Stimulated activated memory B cell treated with anti-CD40 and anti-IgM and Interleukin-4, amounts not matched to agents 10 μg/mL and 1 μg/mL and 100 μg/mL, for 72 hours (primary cell): ENCODE measurements at places on chromosomes 3 and 15.

DNA sequence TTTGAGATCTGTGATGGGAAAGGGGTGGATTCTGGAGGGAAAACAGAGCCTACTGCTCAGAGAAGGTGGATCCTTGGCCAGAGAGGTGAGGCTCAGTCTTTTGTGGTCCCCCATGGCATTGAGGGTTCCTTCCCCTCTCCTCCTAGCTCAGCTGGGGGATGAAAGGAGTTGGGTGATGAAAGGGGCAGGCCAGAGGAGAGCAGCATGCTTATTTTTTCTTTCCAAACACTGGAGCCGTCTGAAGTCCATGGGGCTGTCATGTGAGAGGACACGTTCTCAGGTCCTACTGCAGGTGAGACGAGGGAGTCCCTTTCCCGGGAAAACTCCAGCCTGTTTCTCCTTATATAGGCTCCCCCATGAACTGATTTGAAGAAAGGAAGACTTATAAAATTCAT lies 71.4 kb downstream of the SCN5A start:
- ATAC-seq, result no peak

DNA sequence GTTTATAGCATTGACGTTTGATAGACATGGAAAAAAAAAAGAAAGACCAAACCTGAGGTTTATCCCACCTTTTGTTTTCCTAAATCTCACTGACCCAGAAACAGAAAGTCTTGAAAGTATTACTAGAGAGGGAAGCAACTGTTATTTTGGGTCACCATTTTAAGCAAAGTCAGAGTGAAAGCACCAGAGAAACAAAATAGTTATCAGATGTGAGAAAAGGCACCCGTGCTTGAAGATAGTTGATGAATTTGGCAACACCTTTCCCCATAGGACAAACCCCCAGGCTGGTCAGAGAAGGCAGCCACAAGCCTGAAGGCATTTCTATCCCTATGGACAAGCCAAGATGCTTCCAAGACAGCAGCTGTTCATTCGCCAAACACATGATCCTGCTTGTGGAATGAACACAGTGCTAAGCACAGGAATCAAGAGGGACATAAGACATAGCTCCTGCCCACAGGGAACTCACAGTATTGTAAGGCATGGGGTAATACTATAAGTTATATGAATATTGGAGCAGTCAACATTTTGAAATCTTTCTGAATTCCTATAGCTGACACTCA lies 170.9 kb downstream of the ERC2 start:
- no peak for ATAC-seq

GRCh38 chr3:44292276-44292675 lies 46.3 kb upstream of the TCAIM start:
- ATAC-seq, result no peak

DNA sequence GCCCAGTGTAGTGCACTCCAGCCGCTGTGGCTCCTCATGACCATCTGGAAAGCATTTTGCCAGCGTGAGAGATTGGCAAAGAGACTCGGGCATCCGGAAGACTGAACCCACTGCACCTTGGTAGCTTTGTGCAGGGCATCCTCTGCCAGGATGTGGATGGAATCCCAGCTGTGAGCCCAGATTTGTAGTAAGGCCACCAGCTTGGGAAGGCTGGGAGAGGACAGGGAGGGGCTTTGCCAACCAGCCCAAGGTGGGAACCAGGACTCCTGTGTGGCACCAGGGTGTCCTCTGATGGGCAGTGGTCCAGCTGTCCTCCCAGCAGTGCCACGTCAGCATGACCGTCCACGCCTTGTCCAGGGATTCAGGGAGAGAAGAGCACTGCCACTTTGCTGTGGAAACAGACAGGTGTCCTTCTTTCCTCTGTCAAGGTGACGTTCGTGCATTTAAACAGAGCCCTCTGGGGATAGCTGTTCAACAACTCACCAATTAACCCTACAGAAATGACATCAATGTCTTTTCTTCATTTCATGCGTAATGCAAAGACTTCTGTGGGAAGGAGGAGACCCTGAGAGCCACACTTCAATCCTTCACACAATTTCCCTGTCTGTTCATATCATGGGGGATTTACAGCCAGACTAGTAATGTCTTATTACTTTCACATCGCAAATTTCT lies 19.1 kb downstream of the KLF15 start:
- no peak for ATAC-seq

- no peak for ATAC-seq
Measured at GRCh38 chr3:132652640-132653270, 6.9 kb downstream of the ACAD11 start.

DNA sequence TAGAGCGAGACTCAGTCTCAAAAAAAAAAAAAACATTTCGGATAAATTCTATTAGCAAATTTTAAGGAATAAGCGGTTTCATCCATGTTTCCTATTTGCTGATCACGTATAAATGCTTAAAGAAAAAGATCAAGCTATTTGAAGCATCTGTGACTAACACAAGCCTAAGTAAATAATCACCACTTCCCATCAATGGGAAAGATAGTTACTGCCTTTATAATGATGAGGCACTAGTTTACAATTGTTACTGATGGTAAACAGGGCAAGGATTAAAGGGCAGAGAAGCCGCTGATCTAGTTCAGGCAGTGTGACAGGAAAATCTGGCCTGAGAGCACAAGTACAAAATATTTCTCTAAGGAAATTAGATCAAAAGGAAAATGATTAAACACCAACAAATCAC lies 13.7 kb downstream of the CLPX start:
- no peak for ATAC-seq

DNA sequence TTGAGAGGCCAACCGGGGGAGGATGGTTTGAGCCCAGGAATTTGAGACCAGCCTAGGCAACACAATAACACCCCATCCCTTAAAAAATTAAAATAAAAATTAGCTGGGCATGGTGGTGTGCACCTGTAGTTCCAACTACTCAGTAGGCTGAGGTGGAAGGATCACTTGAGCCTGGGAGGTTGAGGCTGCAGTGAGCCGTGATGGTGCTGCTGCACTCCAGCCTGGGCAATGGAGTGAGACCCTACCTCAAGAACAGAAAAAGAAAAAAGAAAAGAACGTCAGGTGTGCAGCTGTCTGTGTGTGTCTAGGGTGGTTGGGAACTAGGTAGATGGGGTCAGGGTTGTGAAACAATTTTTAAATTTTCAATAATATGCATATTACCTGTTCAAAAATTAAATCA lies 96.2 kb upstream of the BHLHE40 start:
- no peak for ATAC-seq

DNA sequence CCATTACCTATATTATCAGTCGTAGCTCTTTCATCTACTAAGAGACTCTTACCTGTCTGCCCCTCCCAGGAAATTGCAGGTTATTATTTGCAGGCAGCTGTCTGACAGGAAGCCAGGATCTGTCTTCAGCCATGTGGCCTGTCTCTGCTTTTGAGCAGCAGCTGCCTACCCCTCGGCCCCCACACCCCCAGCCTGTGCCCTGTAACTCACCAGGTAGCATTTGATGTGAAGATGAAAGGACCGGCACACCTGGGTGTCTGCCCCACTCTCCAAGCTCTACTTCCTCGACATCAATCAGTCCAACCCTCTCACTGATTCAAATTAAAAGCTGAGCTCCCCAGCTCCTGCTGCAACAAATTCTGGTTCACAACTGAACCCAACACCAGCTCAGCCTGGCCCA lies 197.2 kb upstream of the CTNNB1 start:
- peak; percentile 19 for ATAC-seq

DNA sequence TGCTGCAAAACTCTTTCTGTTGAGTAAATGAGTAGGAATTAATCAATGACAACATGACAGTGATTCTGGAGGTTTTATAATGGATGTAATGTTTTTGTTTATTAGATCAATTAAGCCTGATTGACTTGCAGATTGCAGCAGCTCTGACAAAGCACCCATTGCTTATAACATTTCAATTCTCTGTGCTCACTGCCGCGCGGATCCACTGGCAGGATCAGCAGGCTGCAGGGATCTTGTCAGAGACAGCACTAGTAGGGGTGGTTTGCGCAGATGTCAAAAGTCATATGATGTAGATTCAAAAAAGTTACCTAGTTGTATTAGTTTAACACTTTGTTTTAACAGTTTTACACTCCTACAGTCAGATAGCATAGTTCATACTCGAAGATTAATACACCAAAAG lies 93.4 kb downstream of the MBNL1 start:
- no peak for ATAC-seq

GRCh38 chr15:85880501-85881190 lies 85.9 kb upstream of the KLHL25 start:
- ATAC-seq, result no peak

DNA sequence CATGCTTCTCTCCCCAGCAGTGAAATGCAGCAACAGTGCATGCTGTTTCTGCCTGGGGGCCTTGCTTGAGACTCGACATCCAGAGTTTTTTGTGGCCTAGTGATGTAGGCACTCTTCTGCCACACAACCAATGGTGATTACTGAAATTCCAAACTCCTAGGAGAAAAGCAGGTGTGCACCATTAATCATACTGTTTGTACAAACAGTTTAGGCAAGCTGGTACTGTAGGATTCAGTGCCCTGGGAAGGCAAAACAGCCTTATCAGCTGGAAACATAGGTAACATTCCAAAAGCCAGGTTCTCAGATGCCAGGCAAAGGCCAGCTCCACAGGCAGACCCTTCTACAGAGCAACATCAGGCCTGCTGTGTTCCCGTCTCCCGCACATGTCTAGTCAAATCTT lies 17.5 kb upstream of the RBP1 start:
- ATAC-seq, result no peak

DNA sequence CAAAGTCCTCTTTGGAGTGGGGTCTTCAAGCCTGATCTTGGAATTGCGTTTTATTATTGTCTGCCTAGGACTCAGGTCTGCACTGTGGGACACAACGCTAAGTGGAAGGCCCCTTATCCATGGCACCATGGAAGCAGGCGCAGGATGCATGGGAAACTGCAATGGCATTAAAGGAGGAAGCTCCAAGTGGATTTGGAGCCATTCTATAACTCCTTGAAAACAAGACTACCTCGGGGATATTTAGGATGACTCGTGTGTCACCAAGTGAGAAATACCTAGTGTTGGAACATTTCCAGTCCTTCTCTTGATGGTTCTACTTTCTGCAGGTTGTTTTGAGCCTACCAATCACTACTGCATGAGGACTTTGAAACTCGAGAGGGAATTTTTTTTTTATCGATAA lies 126.6 kb upstream of the ZBED2 start:
- ATAC-seq, result no peak

DNA sequence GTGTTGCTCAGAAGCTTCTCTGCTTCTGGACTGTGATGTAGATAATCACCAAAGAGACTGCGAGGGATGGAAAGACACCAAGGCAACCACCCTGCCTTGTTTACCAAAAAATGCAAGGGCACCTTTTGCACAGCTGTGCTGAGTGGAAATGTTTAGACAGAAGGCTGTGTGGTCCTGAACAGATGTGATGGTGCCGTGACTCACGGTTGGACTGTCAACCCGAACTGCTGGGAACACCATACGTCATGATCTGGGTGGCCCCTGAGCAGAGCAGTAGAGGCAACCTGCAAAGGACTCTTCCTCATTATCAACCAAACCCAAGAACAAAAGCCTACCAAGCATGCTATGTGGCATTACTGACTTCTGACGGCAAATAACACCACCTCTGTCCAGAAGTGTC lies 61.3 kb upstream of the LPP start:
- ATAC-seq, result peak; percentile 92

GRCh38 chr3:144770915-144771351 lies 799.3 kb downstream of the DIPK2A start:
- ATAC-seq, result peak; percentile 31

DNA sequence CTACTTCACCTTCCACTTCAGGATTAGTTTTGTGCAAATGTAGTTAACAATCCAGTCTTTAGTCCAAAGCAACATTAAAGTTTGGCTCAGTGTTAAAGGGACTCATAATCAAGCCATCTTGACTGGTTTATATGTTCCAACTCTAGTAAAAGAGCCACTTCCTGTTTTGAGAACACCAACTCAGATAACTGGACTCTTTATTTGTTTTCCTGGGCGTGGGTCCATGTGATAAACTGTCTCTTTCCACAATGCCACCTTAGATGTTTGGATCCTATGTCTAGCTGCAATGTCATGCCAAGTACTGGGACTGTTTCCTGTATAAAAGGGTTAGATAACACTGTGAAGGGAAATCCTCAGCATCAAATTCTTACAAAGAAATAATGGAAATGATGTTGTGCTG lies 545.0 kb downstream of the PYDC2 start:
- ATAC-seq, result no peak

DNA sequence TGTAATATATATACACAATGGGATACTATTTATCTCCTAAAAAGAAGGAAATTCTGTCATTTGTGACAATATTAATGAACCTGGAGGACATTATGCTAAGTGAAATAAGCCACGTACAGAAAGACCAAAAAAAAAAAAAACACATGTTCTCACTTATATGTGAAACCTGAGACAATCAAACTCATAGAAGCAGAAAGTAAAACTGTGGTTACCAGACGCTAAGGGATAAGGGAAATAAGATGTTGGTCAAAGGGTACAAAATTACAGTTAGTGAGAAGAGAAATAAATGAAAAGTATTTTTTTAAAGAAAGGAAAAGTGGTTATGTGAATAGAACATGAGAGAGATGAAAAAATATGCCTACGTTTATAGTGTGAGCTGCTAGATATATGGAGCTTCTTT lies 101.1 kb downstream of the CPNE4 start:
- no peak for ATAC-seq

- ATAC-seq, result no peak
Measured at GRCh38 chr3:185311991-185312390, 50.9 kb upstream of the MAP3K13 start.

DNA sequence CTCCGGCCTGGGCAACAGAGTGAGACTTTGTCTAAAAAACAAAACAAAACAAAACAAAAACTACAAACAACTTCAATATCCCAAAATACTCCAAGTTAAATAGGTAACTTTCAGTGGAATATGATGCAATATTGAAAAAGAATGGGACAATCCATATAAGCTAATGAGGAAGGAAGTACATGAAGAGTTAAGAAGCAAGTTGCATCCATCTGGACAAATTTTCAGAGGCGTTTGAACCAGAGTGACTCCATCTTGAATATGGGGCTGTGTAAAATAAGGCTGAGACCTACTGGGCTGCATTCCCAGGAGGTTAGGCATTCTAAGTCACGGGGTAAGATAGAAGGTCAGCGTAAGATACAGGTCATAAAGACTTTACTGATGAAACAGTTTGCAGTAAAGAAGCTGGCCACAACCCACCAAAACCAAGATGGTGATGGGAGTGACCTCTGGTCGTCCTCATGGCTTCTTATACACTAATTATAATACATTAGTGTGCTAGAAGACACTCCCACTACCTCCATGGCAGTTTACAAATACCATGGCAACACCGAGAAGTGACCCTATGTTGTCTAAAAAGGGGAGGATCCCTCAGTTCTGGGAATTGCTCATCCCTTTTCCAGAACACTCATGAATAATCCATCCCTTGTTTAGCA lies 58.1 kb upstream of the LCTL start:
- ATAC-seq, result no peak

DNA sequence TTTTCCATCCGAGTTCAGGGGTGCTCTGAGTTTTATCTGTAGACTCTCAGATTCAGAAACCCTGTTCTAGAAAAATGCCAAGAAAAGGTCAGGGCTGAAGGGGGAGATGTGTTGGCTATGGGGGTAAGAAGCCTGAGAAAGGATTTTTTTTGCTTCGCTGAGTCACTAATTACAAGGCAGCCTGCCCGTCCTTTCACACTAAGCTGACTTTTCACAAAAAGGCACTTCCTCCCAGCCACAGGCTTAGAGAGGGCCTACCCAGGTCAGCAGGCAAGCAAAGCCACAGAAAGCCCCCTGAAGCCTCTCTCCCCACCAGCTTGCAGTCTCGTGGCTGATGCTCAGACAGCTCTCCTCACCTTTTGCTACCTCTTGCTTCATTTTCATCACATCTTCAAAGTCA lies 192.6 kb upstream of the PRICKLE2 start:
- ATAC-seq, result no peak

- peak; percentile 40 for ATAC-seq
Measured at GRCh38 chr3:13113346-13114330, 40.4 kb upstream of the IQSEC1 start.
